CD4-positive, alpha-beta T cell treated with Interleukin-17A for 1 hour (primary cell): ENCODE measurements at places on chromosomes 5 and 9.

DNA sequence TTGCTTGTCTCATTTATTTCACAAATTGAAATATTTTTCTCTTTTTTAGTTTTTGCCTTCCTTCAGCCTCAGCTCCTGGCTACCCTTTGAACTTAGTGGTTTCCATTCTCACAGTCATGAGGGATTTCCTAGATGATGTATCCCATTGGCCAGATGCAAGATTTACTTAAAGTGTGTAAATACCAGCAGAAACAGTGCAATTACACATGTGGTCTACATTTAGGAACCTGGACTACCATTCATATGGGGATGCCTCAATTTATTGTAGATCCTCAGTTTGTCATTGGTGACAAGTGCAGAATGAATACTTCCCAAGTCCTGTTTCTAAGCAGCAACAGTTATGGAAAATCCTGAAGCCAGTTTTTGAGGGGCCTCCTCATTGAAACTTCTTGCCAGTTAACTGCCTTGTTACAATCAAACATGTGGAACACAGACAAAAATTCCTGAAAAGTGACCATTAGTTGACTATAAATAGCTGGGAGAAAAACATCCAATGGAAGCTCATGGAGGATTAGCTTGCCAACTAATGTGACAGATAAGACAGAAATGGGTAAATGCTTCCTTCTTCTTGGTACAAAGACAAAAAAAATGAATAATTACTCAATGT lies 113.6 kb upstream of the FER start:
- no peak for DNase-seq

DNA sequence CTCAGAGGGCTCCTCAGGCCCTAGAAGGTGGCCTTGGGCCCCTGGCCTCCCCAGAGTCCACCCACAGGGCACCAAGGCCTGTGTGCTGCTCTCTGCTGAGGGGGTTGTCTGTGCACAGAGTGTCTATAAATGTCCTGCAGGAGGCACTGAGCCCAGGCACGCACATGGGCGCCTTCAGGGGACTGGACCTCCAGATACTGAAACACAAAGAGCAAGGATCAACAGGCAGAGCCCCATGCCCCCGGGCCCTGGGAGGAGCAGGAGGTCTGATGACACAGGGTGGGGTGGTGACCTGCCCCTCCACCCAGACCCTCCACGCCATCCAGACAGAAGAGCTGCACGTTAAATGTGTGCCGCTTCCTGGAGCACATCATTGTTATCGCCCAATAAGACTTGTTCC lies 64.6 kb upstream of the SIMC1 start:
- DNase-seq = no peak

DNA sequence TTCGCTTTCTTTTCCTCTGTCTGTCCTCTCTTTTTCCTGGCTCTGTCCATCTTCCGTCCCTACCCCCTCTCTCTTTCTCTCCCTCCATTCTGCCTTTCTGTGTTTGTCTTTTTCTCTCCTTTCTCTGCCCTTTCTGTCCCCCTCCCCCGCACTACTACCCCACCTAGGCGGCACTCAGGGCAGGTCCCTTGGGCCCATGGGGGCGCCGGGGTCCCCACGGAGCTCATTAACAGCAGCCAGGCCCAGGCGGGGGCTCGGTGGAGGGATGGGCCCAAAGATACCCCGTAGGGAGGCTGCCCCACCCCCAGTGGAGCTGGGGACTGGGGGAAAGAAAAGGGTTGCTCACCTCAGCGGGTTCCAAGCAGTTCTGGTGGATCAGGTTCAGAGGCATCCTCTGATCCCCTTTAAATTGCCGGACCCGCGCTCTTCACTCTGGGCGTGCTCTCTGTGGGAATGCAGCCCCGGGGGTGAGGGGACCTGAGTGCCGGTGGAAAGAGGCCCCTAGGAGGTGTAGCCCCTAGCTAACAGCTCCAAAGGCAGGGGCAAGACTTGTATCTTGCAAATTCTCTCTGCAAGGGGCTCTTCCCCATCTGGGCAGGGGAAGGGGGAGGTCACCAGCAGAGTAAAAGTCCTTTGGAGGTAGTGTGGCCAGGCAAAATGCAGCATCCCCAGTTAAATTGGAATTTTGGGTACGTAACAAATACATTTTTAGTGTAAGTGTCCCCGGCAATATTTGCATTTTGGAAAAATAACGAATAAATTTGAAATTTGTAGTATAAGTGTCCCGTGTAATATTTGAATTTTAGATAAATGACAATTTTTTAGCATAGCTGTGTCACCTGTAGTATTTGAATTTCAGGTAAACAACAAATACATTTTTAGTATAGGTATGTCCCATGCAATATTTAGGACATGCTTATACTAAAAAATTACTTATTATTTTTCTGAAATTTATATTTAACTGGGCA lies 7.4 kb downstream of the LHX2 start:
- DNase-seq = no peak

DNA sequence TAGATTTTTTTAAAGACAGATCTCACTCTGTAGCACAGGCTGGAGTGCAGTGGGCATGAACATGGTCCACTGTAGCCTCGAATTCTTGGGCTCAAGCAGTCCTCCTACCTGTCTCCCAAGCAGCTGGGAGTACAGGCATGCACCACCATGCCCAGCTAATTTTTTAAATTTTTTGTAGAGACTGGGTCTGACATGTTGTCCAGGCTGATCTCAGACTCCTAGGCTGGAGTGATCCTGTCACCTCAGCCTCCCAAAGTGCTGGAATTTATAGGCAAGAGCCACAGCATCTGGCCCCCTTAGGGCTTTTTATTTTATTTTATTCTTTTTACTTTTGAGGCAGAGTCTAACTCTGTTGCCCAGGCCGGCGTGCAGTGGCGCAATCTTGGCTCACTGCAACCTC lies 56.4 kb downstream of the NSD1 start:
- DNase-seq = no peak

DNA sequence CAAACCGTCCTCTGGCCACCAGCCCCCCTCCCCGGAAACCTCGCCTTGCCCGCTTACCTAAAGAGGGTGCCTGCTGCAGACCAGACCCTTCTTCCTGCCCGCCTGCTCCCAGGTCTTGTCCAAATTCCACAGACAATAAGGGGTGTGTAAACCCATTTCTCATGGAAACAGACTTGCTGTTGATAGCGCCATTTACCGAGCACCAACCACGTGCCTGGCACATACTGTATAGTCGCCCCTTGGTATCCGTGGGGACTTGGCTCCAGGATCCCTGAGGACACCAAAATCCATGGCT lies 25.1 kb downstream of the CDHR2 start:
- DNase-seq = no peak

- no peak for DNase-seq
These were observed 188.3 kb upstream of the MEF2C start for GRCh38 chr5:89071101-89071940.

DNA sequence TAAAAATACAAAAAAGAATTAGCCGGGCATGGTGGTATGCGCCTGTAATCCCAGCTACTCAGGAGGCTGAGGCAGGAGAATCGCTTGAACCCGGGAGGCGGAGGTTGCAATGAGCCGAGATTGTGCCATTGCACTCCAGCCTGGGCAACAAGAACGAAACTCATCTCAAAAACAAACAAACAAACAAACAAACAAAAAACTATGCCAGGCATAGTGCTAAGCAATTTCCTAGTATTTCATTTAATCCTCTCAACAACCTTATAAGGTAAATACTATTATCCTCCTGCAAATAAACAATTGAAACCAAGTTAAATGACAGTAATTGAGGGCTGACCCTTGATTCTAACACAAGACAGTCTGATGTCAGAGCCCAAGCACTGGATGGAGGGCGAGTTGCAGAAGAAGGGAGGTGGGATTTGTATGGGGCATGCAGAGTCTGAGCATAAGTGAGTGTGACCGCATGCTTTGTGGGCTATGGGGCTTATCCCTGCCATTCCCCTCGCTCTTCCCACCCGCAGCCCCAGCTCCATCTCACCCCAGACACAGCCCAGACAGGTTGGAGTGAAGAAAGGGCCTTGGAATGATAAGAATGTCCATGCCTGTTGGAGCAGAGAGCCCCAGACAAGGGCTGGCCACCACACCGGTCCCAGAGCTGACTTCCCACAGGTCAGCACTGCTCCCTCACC lies 24.3 kb upstream of the RPS14 start:
- DNase-seq = no peak

DNA sequence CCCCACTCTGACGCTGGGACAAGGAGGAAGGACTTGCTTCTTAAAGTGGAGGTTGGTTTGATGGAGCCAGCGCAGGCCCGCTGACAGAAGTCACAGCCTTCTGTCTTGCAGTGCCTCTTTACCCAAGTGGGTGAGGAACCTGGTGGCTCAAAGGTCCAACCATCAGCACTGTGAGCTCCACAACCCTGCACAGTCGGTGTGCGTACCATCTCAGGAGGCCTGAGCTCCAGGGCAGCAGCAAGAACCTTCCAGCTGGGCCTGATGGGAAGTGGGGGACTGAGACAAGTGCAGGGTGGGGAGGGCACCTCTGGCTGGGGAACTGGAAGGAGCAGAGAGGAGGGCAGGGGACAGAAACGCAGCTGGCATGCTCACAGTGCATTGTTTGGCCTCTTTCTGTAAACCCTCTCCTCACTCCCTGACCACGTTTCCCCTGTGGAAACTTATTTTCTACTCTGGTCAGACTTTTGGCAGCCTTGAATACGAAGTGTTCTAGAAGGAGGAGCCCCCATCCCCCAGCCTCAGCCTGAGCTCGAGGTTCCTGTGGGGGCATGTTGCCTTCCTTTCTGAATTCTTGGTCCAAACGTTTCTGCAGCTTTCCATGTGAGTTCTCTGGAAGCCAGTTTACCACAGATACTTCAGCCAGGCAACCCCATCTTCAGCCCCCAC lies 178.5 kb upstream of the PITX1 start:
- DNase-seq = no peak

GRCh38 chr9:107675351-107676259 lies 186.0 kb upstream of the KLF4 start:
- DNase-seq = peak; percentile 36

GRCh38 chr5:80541392-80541791 lies 28.7 kb downstream of the ANKRD34B start:
- DNase-seq = no peak

DNA sequence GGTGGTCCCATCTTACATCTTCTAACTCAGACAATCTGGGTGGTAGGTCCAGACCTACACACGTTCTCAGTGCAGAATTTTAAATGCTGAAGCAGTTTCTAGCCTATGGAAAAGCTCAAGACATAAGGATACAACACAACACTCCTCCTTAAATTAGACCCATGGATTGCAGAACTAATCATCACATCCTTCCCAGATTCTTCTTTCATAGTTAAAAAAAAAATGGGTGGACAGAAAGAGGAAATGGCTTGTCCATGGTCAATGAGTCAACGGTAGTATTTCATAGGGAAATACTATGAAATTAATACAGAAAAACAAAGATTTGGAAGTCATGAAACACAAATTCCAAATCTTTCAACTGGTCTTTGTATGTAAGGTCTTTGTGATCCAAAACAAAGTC lies 106.9 kb downstream of the PAPPA start:
- no peak for DNase-seq

GRCh38 chr5:151023651-151024050 lies 3.3 kb downstream of the GPX3 start:
- DNase-seq = no peak

DNA sequence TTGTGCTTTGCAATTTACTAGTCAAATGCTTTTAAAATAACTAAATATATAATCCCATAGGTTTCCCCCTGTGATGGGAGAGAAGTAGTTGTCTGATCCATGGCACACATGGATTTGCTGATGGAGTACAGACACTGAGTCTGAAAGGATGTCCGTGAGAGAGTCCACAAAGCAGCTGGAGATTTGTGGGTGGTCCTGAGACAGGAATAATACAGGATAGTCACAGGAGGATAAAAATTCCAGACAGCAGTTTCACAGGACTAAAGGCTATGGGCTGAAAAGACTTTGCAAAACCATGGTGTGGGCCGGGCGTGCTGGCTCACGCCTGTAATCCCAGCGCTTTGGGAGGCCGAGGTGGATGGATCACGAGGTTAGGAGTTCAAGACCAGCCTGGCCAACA lies 58.7 kb upstream of the ZFR start:
- DNase-seq = no peak

DNA sequence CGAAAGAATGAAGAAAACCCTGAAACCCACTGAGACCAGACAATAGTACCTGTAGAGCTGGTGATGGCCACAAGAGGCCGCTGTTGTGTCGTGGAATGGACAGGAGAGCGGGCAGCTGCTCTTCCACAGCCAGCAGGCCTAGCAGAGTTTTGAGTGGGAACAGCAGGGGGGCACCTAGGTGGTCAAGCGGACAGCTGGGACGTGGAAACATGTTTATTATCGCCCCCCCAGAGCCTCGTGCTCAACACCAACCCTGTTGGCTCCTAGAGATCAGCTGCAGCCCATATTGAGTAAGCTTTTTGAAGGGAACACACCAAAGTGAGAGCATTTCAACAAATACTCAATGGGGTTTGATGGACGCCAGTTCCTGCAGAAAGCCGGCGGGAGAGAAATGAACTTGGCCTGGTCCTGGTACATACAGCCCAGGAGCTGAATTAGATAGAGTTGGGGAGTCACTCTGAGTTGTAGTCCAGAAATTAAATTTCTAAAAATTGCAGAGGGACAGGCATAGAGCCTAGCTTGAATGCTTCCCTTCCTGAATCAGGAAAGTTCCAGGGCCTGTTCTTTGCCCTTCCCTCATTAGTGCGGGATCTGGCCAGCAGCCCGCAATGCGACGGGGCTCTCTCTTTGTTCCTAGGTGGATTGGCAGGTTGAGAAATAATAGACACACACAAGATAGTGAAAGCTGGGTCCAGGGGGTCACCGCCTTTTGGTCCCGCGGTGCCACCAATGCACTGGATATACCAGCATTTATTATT lies 33.8 kb downstream of the MFAP3 start:
- peak; percentile 84 for DNase-seq

- DNase-seq = no peak
These were observed 10.7 kb upstream of the ZBTB34 start for GRCh38 chr9:126849591-126850225.

DNA sequence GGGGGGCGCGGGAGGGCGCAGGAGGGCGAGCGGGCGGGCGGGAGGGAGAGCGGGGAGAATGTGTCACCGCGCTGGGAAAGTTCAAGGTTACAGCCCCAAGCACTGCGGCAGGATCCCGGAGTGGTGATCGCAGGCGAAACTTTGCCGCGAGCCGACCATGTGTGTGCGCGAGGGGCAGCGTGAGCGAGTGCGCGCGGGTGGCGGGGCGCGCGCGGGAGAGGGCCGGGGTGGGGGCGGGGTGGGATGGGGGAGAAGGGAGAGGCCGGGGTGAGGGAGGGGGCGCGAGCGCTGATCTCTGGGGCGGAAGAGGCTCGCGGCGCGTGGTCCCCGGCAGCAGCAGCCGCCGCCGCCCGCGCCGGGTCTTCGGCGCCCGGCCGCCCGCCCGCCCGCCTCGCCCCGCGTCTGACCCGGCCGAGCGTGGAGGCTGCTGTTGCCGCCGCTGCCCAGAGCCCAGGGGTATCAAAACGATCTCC lies at the start of gene NFIB:
NFIB (minus strand) TSS at position 191 of the 473 bp plus-strand sequence. CDS start 630 bp downstream, outside the sequence.
- no peak for DNase-seq

GRCh38 chr5:66010476-66010875 lies 84.1 kb downstream of the ERBIN start:
- DNase-seq = peak; percentile 32

DNA sequence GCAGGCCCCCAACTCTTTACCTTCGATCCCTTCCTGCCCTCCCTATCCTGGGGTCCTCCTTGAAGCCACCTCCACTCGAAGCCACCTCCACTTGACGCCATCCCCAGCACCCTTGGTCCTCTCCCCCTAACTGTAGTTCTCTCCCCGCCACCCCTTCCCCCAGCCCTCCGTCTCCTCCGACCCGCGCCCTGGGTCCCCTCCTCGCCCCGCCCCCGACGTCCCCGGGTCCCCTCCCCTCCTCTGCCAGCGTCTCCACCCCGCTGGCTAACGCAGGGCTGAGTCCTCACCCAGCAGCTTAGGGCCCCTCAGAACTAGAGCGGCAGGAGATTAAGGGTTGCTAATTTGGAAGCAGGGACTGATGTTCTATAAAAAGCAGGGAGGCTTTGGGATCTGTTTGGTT lies 30.6 kb upstream of the ANKRD33B start:
- peak; percentile 12 for DNase-seq
